Stimulated activated naive CD8-positive, alpha-beta T cell treated with anti-CD3 and anti-CD28 coated beads, Interleukin-15, Interleukin-2, amounts not matched to agents 100 U/mL and 50 U/mL, for 24 hours (primary cell): ENCODE measurements at places on chromosomes 11 and 22.

DNA sequence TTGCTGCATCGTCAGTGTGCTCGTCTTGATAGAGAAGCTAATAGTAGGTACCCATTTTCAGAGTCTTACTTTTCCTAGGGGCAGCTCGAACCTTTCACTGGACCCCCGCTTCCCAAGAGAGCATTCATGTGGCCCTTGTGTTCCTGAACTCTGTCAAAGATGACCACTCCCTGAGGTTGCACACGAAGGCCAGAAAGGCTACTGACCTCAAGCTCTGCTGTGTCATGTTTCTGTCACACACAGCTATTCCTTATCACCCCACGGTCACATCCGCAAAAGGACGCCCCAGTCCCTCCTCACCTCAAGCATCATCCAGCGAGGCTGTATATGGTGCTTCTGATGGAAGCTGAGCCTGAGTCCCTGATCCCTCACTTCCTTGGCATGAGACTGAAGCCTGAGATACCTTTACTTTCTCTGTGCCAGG lies 171.5 kb downstream of the LDLRAD3 start:
- DNase-seq: no peak

DNA sequence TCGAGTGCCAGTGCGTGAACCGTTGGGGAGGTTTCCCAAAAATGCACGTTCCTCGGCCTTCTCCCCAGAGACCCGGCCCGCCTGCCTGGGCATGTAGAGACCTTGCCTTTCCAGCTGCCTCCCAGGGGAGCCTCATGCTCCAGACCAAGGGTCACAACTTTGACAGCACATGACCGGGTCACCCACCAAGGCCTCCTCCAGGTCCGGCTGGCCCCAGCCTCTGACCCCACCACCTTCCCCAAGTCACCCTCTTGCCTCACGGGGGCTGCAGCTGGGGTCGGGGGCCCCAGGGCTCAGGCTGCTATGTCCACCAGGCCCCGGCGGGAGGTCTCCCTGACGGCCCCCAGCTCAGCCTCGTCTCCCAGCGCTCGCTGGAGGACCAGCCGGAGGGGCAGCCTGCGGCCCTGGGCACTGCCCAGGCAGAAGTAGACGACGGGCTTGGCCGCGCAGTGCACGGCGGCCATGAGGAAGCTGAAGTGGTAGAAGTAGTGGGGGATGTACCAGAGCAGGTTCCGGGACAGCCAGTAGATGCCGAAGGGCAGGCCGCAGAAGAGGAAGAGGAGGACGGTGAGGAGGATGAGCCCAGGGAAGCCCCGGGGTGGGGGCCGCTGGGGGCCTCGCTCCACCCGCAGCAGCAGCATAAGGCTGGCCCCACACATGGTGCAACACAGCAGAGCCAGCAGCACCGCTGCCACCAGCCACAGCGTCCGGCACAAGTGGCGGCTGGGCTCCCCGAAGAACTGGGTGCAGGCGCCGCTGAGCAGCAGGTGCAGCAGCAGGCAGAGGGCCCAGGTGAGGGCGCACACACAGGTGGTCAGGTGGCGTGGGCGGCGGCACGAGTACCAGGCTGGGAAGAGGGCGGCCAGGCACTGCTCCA lies 4.4 kb downstream of the MRGPRE start:
- DNase-seq: no peak

DNA sequence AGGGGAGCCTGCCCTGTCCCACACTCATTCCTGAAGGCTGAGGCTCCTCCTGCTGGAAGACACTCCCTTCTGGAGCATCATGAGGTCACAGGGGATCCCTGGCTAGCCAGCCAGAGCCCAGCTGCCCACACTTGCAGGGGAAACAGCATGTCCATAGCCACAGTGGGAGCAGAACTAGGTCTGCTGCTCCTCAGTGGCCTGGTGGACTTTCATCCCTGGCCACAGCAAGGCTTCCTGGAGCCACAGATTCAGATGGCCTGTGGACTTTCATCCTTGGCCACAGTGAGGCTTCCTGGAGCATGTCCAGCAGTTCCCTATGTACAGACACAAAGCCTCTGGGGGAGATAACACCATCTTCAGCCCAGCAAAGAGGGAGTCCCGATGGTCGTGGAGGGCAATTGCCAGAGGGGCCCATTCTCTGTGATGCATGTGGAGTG lies 5.9 kb upstream of the APOL6 start:
- DNase-seq: no peak

DNA sequence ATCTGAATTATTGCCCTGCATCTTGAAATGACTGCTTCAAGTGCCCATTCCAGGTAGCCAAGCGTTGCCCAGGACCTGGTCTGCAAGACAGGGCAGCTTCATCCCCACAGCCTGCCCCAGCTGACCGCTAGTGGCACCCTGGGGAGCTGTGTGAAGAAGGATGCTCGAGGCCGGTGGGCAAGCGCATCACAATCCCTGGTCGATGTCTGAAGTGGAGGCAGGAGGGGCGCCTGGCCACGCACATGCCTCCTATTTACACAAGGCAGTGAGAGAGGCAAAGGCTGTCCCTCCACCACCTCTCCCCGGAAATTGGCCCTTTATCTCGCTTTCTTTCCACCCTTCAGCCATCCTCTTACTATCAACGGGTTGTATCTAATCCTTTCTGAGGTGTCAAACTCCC lies 28.1 kb upstream of the PHF21A start:
- no peak for DNase-seq

DNA sequence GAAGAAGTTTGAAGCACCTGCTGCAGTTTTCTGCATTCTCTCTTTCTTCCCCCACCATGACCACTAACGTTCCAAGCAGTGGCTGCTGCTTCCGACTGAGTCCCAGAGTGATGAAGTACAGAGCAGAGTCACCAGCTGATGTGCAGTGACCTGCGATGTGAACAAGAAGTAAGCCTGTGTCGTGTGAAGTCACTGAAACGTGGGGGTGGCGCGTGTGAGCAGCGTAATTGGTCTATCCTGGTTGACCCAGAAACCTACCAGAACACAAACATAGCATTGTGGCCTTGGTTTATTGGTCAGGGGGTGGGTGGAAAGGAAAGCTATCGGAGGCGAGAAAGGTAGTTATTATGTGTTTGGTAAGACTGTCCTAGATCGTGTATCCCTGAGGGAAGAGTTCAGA lies 3.5 kb downstream of the KRTAP5-7 start:
- DNase-seq: no peak

DNA sequence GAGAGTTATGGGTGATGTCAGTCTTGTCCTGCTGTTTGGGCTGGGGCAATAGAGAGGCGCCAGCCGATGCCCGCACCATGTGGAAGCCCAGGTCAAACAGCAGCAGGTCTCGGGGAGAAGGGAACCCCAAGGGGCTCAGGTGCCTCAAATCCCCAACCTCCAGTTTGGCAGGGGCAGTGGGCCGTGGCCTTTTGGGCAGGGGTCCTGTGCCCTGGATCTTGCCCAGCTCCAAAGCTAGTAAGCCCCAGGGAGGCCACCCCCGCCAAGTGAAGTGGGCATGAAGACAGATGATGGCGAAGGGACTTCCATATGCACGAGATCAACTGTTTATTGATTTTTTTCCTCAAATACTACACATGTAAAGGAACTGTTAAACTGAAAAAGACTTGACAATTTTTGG lies 12.4 kb upstream of the ARFGAP3 start:
- no peak for DNase-seq

- no peak for DNase-seq
Measured at GRCh38 chr11:16194566-16194965, 161.8 kb downstream of the SOX6 start.

- DNase-seq: no peak
Measured at GRCh38 chr11:120352405-120352804, 16.2 kb downstream of the ARHGEF12 start.

GRCh38 chr11:69796063-69796462 lies 20.9 kb upstream of the FGF4 start:
- DNase-seq: no peak

- DNase-seq: no peak
Measured at GRCh38 chr11:31628111-31628510, 118.5 kb downstream of the ELP4 start.

- no peak for DNase-seq
Measured at GRCh38 chr11:773830-774229, 3.5 kb downstream of the GATD1 start.

- no peak for DNase-seq
Measured at GRCh38 chr11:86919557-86920210, 35.5 kb downstream of the FZD4 start.

GRCh38 chr11:57069942-57070341 lies 81.2 kb downstream of the OR5AK2 start:
- no peak for DNase-seq

- no peak for DNase-seq
Measured at GRCh38 chr11:93737904-93738612, 3.2 kb downstream of the TAF1D start.

GRCh38 chr22:27804470-27805297 lies 3.1 kb upstream of the MN1 start:
- DNase-seq: peak; percentile 58

DNA sequence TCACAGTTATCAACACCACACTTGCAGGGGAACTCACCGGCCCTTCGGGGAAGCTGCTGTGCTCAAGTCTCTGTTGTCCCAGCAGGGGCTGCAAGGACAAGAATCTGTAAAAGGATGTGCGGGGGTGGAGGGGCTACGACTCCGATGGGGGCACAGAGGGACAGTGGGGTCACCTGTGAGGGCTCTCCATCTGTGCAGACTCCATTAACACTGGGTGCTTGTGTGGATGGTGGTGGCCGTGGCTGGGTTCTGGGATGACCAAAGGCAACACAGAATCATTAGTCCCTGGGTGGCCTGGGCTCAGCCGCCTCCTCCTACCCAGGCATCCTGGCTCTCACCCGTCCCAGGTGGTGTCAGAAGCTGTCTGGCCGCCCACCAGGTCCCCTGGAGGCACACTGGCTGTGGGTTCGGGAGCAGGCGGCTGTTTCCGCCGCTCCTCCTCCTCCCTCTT lies 10.2 kb upstream of the RBM4B start:
- DNase-seq: no peak

DNA sequence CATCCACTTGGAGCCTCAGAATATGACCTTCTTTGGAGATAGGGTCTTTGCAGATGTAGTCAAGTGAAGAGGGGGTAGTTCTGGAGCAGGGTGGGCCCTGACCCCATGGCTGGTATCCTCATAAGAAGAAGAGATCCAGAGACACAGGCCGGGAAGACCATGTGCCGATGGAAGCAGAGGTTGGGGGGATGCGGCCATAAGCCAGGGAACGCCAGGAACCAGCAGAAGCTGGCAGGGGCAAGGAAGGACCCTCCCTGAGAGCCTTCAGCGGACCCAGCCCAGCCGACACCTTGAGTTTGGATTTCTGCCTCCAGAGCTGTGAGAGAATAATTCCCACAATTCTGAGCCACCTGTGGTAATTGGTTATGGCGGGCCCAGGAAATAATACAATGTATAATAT lies 26.1 kb upstream of the SMIM38 start:
- DNase-seq: no peak

- no peak for DNase-seq
Measured at GRCh38 chr22:22176929-22177616, 67.5 kb upstream of the VPREB1 start.

DNA sequence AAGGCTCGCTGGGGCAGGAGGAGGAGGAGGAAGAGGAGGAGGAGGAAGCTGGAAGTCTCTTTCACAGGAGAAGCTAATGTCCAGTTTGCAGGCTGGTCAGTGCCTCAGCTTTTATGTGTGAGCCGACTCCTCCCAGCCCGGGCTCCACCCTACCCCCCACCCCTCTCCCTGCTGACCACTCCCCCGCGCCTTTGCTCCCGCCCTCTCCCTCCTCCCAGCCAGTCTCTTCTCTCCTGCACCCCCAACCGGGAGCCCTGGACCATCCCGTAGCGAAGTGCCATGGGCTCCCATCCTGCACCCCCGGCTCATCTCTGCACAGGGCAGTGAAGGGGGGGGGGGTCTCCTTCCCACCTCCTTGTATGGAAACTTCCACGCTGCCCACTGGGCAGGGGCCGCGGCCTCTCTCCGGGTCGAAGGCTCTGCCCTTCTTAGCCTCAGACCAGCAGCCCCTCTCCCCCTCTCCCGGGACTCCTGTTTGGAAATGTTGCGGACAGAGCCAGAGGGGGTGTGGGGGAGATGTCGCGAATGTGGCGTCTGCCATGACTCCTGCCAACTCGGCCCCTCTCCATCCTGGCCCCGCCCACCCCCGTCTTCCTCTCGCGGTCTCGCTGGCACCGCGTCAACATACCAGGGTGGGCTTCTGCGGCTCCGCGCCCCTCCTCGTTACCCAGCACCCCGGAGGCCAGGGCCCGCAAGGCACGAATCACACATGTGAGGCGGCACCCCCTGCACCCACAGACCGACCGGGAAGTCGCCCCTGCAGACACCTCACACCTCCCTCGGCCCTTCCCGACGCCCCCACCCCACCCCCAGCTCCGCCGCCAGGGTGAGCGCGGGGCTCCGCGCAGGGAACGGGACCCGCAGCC lies 1.8 kb downstream of the IGF2 start:
- no peak for DNase-seq

- no peak for DNase-seq
Measured at GRCh38 chr11:61922539-61922938, 5.2 kb upstream of the RAB3IL1 start.

GRCh38 chr11:92204731-92205130 lies 19.9 kb upstream of the FAT3 start:
- DNase-seq: no peak
